Activated T-cell treated with anti-CD3 and anti-CD28 coated beads, Interleukin-2, amount 50 U/mL, for 48 hours (primary cell): ENCODE measurements at places on chromosomes 4 and X.

GRCh38 chr4:3747581-3747904 lies 18.6 kb upstream of the ADRA2C start:
- DNase-seq = peak; percentile 47

- DNase-seq = no peak
These were observed 75.9 kb downstream of the CLNK start for GRCh38 chr4:10608501-10609219.

DNA sequence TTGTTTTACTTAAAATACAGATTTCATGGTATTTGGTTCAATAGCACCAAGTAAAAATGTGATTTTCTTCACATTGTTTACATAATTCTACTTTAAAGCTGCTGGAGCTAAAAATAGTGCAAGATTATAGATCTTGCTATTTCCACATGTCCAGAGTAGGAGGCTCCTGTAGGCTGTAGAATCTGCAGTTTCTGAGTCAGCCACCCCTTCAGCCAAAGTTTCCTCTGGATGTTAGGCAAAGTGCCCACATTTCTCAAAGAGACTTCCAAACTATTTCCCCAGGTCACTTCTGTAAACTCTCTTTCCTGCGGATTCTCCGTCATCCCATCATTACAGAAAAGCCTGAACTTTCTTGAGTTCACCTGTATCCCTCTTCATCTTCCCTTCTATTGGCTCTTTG lies 342.5 kb upstream of the FSTL5 start:
- DNase-seq = no peak

DNA sequence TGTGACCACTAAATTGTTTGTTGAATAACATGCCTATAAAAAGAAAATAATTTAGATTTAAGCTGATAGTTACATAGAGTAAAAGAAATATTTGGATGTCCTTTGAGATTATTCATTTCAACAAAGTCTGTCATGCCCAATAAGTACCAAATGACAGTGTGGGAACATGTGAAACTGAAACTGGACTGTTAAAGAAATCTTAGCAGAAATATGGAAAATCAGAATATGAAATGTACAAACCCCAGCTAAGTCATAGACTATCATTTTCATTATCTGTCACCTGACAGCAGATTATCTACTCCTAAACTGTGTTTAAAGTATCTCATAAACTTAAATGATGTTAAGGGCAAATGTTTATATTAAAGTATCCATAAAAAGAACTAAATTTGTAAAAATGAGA lies 437.8 kb upstream of the FAM241A start:
- no peak for DNase-seq

DNA sequence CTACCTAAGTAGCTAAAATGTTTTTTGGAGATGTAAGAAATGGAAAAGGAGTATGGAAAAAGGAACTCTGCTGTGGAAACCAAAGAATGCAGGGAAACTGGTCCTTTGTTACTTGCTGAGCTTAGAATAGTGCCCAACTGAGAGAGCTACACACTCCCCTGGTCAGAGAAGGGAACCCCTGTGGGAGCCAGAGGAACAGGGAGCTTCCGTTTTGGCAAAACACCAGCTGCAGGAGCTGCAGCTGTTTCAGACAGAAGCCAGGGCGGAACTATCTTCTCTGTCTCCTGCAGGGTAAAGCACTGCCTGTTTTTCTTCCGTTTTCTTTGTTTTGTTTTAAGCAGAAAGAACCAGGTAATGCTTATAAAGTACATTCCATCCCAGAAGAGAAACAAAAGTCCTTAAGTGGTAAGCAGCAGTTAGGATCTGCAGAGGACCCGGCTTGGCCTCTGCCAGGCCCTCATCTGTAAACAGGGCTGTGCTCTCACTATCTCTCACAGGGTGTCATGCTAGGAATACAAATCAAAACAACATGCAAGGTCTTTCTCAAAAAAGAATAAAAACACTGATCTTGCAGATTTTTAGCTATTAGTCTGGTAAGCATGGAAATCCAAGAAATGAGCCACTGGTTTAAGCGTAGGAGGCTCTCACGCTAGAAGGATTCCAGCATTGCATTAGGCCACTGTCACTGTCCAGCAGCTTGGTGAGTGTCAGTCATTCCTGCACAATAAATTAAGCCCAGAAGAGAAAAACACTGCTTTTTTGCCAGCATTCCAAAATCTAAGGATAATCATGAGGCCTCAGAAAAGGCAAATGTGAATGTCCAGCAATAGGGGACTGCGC lies 76.1 kb downstream of the CHST7 start:
- no peak for DNase-seq

DNA sequence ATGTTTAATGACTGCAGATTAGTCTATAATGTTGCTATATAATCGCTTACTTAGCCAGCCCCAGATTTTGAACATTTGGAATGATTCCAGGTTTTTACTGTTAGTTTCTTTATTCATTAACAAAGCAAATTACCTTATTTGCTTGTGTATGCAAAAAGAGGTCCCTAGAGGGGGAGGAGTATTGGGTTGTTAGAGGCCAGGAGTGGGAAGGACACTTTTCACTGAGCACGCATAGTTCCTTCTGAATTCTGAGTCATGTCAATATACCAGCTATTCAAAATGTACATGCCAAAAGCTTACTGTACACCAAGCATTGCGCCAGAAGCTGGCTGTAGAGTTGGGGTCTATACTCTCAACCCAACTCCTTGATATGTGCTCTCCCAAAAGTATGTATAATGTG lies 5.1 kb upstream of the DGAT2L6 start:
- no peak for DNase-seq
